C1 segment of cervical spinal cord (tissue), 14 donors: ENCODE measurements at places on chromosomes 1 and 21.

DNA sequence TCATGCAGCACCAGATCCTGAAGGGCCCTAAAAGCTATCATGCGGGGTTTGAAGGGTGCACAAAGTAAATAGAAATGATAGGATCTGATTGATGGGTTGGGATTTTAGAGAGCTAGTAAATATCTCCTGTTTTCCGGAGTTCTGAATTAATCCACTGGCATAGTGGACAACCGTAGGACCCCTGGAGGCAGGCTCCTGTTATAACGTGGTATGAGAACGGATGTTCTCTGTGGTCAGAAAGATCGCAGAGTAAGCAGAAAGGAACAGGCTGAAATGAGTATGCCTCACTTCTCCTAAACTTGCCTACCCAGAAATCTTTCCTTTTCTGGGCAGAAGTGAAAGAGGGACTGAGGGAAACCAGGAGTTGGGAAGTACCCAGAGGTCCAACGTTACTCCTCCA is 470.8 kb downstream of the AJAP1 start:
- no peak for DNase-seq

DNA sequence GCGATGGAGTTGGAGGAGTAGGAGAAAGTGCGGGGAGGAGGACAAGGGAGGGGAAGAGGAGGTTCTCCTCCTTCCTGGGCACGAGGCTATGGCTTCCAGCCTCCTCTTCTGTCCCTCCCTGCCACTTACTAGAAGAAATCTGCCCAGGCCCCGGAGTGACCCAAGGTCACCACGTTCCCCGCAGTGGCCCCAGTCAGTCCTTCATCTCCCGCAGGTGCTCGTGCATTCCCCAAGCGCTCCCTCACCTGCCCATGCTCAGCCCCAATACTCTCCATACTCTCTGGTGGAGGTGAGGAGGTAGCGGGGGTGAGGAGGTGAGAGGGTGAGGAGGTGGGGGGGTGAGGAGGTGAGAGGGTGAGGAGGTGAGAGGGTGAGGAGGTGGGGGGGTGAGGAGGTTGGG is 85.4 kb downstream of the CCDC185 start:
- DNase-seq = no peak

- DNase-seq = no peak
These were observed 63.3 kb downstream of the TNR start for GRCh38 chr1:175679981-175680652.

GRCh38 chr1:179026813-179027669 is 1.3 kb downstream of the FAM20B start:
- no peak for DNase-seq

DNA sequence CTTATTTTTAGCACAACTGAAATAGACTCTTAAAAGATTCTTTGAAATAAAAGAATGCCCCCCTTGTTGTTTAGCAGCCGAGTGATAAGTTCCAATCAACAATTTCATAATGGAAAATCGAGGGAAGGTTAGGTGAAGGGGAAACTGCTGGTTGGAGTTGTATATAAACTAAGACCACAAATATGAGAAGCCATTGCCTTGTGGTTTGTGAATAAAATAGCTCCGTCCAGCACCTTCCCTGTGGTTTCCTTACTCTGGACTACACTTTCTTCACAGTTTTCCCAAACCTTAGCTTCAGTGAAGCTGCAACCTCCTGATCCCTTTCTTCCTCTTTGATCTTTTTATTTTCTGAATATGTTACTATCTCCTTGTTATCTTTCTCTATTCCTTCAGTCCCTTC is 6.7 kb upstream of the RAB3GAP2 start:
- DNase-seq = no peak

GRCh38 chr1:162305969-162306368 is 70.7 kb downstream of the SPATA46 start:
- no peak for DNase-seq

- DNase-seq = no peak
These were observed 13.5 kb downstream of the KCNN3 start for GRCh38 chr1:154856544-154856943.

GRCh38 chr1:188986745-188987417 is 1490.8 kb downstream of the BRINP3 start:
- no peak for DNase-seq

GRCh38 chr1:230356190-230356589 is 69.9 kb downstream of the PGBD5 start:
- no peak for DNase-seq

DNA sequence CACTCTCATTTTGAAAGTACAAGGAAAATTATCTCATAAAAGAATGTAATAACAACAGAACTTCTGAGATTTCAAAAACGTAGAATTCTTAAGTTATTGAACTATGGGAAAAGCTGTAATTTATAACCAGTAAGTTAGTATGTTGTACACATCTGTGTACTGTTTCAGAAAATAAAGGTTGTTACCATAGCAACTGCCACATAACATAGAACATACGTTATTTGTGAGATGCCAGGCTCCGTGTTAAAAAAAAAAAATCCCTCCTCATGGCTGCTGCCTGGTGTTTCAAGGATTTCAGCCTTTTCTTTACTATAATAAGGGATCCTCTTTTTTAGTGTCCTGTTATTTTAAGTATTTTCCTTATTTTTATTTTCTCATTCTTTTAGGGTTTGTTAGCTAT is 79.5 kb downstream of the RWDD3 start:
- DNase-seq = no peak

GRCh38 chr1:150512846-150513245 is 2.7 kb upstream of the FALEC start:
- DNase-seq = no peak

- DNase-seq = no peak
These were observed 16.7 kb upstream of the DISP1 start for GRCh38 chr1:222798116-222798515.

DNA sequence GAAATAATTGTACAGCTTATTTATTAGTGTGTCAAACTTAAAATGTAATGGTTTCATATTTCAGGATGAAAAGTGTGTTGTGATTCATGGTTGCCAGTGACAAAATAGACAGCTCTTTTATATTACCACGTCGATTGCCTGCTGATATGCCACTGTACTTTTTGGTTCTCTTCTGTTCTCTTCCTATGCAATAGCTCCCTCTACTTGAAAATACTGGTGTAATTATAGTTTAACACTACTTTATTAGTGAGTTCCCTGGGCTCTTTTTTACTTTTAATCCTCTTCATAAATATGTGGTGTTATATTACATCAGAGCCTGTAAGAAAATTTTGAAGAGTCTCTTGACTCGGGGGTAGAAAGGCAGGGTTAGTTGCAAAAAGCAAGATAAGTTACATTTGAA is 111.3 kb downstream of the PATJ start:
- DNase-seq = no peak

- no peak for DNase-seq
These were observed 9.8 kb downstream of the SDHC start for GRCh38 chr1:161324020-161324419.

DNA sequence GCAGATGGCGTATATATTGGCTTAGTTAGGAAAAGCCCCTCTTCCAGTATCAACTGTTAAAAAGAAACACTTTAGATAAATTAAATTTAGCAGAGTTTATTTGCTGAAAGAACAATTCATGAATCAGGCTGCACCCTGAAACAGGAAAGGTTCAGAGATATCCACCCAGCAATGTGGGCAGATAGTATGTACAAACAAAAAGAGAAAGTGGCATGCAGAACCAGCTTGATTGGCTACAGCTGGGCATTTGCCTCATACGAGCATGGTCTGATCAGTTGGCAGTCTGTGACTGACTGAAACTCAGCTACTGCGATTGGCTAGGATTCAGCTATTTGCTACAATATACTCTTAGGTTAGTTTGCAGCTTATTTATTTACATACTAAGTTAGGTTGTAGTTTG is 98.2 kb downstream of the ZC3H11B start:
- DNase-seq = no peak

DNA sequence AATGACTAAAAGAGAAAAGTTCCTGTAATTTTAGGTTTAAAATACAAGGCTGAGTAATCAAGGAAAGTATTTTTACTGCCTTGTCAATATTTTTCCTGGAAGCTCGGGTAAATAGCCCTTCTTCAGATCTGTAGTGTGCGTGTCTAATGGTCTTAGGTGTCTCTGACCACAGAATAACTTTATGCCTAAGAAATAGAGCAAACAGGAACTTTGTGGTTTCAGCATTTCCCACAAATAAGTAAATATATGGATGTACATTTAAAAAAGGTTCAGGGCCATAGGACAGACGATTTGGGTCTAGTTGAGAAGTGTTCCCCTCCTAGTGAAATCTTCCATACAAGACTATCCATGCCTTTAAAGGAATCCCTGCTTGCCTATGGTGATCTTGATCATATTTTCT is 107.0 kb downstream of the ZC3H11B start:
- DNase-seq = no peak

GRCh38 chr1:171917331-171917730 is 76.0 kb downstream of the DNM3 start:
- no peak for DNase-seq

DNA sequence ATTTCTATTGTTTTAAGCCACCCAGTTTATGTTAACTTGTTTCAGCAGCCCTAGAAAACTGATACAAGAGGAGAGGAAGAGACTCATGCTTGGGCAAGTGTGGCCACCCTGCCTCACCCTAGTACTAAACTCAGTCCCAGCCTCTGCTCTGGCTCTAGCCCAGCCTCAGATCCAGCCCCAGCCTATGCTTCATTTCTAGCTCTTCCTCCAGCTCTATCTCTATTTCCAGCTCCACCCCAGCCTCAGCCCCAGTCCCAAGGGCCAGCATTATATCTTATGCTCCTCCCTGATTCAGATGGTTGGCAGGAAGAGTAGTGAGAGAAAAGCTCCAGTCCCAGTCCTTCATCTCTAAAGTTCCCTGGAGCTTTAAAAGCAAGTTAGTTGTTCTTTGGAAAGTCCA is 535.5 kb downstream of the PTPRC start:
- no peak for DNase-seq

DNA sequence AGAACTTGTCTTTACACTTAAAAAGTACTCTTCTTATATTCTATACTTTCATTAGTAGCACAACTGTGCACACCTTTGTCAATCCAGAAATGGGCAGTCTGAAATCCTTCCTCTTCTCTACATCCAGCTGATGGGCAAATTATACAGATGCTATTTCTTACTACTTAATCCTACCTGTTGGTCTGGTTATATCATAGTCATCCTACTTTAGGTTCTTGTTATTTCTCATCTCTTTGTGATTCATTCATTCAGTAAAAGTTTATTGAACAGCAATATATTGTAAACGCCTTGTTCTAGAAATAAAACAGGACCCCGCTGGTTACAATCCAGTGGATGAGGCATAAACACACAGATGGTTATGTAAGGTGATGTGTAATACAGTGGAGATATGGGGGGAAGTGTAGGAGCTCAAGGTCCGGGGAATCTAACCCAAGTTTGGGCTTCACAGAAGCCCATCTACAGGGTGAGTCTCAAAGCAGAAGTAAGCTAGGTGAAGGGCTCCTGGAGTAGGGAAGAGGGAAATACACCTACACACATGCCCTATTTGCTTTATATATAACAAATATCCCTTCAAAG is 11.8 kb upstream of the FUBP1 start:
- DNase-seq = no peak

GRCh38 chr1:243658594-243659105 is 191.4 kb downstream of the AKT3 start:
- no peak for DNase-seq

DNA sequence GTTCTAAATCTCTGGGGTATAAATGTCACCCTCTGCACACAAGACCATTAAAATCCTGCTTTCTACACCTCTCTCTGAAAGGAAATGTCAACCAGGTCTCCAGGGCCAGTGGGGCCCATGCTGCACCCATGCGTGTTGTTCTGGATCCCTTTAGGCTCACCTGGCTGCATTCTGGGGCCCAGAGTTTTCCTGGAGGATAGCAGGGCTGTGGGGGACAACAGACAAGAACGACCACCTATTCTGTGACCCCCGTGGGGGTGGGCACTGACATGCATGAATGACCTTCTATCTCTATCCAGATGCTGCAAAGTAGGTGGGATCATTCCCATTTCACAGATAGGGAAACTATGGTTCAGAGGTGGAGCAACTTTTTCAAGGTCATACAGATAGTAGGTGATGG is 41.6 kb downstream of the TNNT2 start:
- no peak for DNase-seq

DNA sequence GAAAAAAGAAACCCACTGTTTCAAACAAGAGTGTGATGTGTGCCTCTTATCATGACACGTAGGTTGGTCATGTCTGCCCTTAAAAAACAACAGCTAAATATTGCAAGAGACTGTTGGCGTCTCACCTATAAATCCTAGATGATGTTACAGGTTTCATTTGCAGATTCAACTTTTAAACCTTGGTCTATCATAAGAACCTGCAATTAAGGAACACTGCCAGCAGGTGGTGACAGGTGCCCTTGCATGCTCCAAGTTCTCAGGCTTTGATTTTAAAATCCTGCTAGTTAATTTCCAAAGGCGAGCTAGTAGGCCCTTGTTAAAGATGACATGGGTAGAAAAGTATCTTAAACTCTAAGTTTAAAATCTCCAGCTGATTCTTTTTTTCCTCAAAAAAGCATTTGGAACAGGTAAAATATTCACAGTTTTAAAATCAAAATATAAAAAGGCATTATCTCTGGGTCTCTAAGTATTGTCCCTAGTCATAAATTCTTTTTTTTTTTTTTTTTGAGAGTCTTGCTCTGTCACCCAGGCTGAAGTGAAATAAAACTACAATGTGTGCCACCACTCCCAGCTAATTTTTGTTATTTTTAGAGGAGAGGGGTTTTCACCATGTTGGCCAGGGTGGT is 39.1 kb downstream of the CLSTN1 start:
- no peak for DNase-seq

GRCh38 chr21:15430023-15430422 is 299.8 kb upstream of the USP25 start:
- DNase-seq = no peak

- DNase-seq = no peak
These were observed 45.4 kb downstream of the SLC45A1 start for GRCh38 chr1:8363186-8363766.

- DNase-seq = peak; percentile 33
These were observed 104.2 kb downstream of the SIM2 start for GRCh38 chr21:36803051-36803645.

- no peak for DNase-seq
These were observed 85.4 kb upstream of the TIAM1 start for GRCh38 chr21:31429506-31429905.

DNA sequence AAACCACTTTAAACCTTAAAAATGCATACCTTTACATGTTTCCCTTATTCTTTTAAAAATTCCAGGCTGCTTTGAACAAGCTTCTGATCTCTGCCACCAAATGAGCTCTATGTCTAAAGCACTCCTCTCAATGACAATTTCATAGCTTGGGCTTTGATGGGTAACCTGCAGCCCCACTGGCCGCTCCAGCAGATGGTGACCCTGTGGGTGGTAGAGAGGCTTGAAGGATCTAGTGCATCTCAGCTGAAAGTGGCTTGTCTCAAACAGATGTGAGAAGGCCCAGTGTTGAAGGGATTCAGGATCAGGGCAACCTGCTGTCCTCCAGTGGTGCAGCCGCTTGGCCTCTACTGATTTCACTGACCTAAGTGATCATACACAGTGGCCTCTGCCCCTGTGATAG is 84.7 kb upstream of the IRF2BP2 start:
- no peak for DNase-seq
